ENCODE measurements at places on chromosomes 3 and 15. TPM values are rescaled to one million over a fixed set of nuclear protein-coding genes. Genes with fewer than 3 reads are reported as not detected.

GRCh38 chr15:98787936-98788757, 139.8 kb downstream of the IGF1R start:
- peaks cover 23% of the 10 kb centered on the region for H3K27me3 ChIP-seq
- H3K4me1 ChIP-seq = peaks cover 18% of the 10 kb centered on the region
- no peak overlapping the region for H3K4me3 ChIP-seq
- no peak for DNase-seq
- H3K27ac ChIP-seq = no peak overlapping the region

DNA sequence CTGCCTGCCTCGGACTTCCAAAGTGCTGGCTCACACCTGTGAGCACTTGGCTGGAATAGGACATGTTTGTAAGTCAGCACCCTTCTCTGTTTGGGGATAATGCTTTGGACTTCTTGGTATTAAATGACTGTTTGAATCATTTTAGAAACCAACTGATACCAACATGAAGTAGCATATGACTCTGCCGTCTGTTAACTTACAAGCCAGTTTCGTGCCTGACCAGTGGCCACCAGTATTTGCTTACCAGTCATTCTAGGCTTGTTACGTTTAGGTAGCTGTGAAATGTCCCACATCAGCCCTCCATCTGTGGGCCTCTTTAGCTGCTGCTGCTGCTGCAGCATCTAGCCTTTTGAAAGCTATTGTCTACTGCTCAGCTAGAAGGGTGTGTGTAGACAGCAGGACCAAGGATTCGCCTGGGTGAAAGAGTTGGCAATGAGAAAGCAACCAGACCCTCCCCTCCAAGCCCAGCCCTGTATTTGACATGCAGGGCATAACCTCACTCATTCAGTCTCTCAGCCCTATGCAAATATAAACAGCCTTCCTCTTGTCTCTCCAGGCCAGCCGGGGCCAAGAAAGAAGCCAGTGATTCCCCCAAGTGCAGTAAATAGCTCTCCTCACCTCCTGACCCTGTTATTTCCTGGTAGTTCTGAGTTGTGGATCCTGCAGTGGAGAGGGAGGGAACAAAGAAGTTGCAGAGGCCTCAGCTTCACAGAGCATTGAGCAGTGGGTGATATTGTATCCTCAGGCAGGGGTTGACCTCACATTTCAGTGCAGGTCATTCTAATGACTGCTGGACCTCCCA, 51.0 kb downstream of the NKIRAS1 start:
- no peak for DNase-seq
- H3K4me1 ChIP-seq = peaks cover 38% of the 10 kb centered on the region
- no peaks in the 10 kb centered on the region for H3K36me3 ChIP-seq
- H3K4me3 ChIP-seq = no peak overlapping the region

- H3K27me3 ChIP-seq = peaks cover 36% of the 10 kb centered on the region
- peaks cover 13% of the 10 kb centered on the region for H3K4me1 ChIP-seq
- peak overlapping the region; percentile 88 for H3K4me3 ChIP-seq
- peaks cover 5% of the 10 kb centered on the region for H3K36me3 ChIP-seq
- no peak for DNase-seq
Observed at GRCh38 chr15:72155003-72155621, 36.9 kb downstream of the SENP8 start.

DNA sequence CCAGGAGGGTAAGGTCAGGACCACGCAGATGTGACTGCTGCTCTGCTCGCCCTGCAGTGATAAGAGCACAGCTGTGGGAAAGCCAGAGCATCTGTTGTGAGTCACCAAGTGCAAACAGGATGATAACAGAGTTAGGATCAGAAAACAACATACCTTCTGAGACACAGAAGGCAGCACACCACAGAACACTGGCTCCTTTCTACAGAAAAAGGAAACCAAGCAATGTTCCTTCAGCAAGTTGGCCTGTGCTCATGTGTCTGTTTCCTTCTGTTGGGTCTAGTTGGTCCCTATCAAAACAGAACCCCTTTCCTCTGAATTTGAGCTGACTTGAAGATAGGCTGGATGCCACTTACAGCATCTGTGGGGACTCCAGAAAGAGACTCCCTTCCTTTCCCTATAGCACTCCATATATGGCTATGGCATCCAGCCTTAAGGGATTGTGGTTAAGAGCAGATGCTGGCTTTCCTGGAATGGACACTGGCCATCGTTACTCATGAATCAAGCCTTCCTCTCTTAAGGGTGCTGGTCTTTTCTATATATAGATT, 440.7 kb upstream of the THBS1 start:
- H3K27me3 ChIP-seq = peaks cover 42% of the 10 kb centered on the region
- DNase-seq = no peak
- peaks cover 3% of the 10 kb centered on the region for H3K36me3 ChIP-seq
- H3K4me1 ChIP-seq = no peaks in the 10 kb centered on the region

Gene ZPLD1
- total RNA-seq = not detected

Gene RFC4
- total RNA-seq = 11.6 TPM

Gene ATP8B4
- 1.1 TPM for total RNA-seq

Gene TMEM207
- not detected for total RNA-seq

Data from T-helper 17 cell (primary cell).